ENCODE measurements at places on chromosomes 5 and 9.

- DNase-seq, result no peak
These were observed 209.0 kb downstream of the CWC27 start for GRCh38 chr5:64977779-64978178.

GRCh38 chr9:133920471-133920870, 71.7 kb downstream of the VAV2 start:
- no peak for DNase-seq

DNA sequence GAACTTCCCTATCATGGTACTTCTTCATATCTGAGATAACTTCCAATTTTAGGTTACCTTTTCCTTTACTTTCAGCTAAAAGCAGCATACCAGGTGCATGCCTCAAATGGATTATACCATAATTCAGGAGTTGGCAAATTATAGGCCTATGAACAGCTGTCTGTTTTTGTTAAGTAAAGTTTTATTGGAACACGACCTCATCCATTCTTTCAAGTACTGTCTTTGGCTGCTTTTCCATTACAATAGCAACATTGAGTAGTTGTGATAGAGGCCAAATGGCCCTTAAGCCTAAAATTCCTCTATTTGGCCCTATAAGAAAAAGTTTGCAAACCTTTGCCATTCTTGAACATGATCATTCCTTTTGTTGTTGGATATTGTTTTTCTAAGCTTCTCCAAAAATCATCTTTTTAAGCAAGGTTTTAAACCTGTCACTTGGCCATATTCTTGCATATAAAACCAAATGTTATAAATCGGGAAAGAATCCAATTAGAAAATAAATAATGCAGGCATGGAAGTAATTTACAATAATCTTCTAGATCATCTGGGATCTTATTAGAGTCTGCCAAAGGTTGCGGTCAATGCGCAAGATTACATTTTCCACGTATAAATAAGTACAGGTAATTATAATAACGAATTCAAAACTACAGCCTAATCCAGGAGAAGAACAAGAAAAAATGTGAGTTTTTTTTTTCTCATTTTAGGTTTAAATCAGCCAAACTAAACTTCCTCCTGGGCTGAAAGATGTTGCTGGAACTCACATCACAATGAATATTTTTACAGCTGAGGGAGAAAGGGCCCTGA, 226.5 kb upstream of the ANKRD55 start:
- DNase-seq, result no peak

DNA sequence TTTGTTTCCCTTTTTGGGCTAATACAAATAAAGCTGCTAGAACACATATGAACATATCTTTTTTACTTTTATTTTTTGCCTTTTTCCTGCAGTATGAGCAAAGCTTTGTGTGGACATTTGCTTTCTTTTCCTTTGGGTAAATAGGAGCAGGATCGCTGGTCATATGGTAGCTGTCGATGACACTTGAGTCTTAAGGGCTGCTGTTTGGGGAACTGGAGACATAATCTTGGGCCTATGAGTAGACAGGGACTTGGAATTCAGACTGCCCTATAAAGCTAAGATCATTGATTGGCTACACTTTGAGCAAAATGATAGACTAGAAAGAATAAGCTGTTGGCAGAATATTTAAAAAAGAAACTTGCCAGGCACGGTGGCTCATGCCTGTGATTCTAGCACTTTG, 60.9 kb upstream of the ABL1 start:
- no peak for DNase-seq

GRCh38 chr5:147578228-147579024, 68.6 kb upstream of the DPYSL3 start:
- DNase-seq, result no peak

DNA sequence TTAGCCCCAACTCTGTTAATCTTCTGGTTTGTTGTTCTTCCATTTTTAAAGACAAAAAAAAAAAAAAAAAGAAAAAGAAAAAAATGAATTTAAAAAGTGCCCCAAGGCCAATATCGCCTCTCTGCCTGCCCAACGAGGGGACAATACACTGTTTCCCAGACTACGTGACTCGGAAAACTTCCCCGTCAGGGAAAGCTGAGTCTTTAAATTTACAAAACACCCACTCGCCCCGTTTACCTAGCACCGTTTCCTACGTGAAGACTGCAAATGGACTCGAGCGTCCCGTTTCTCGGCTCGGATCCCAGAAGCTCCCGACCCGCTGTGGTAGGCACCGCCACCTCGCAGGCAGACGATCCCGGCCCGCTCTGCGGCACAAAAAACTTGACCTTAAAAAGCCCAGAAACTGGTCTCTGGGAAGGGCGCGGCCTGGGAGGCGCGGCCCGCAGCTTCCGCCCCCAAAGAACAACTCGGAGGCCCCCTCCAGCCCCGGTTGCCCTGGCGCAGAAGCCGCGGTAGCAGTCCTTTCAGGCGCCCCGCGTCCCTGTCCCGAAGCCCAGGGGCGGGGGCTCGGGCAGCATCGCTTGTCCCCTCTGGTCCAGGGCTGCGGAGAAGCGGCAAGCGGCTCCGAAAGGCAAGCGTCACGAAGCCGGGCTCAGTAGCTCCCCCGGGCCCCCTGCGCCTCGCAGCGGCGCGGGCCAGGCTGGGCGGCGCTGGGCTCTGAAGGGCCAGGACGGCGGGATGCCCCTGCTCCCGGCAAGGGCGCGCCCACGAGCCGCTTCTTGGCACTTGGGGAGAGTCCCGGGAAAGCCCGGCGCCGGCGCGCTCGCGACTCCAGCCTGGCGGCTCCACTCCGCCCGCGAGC, at the start of gene GCNT4:
GCNT4 (minus strand) TSS at position 367 of the 862 bp plus-strand sequence. CDS start 22,521 bp downstream, outside the sequence.
- DNase-seq, result peak; percentile 38

DNA sequence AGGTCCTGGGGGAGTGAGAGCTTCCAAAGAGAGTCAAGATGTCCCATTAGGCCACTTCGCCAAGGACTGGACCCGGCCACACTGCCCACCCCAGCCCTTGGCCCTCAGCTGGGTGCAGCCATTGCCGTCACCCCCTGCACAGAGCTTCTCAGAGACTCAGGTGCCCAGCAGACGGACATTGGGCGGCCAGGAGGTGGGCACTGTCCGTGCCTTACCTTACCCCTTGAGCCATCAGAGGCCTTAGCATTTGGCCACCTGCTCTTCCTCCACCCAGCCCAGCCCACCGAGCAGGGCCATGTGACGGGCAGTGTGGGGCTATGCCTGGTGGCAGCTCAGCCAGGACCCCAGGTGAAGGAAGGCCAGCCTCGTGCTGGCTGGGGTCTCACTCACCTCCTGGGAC, 3.3 kb upstream of the DNLZ start:
- no peak for DNase-seq

- peak; percentile 28 for DNase-seq
These were observed 145.3 kb upstream of the SMARCA2 start for GRCh38 chr9:1869843-1870242.

GRCh38 chr5:78747055-78747454, 98.5 kb upstream of the LHFPL2 start:
- DNase-seq, result no peak

- no peak for DNase-seq
These were observed 34.4 kb downstream of the GSN start for GRCh38 chr9:121302341-121302740.

DNA sequence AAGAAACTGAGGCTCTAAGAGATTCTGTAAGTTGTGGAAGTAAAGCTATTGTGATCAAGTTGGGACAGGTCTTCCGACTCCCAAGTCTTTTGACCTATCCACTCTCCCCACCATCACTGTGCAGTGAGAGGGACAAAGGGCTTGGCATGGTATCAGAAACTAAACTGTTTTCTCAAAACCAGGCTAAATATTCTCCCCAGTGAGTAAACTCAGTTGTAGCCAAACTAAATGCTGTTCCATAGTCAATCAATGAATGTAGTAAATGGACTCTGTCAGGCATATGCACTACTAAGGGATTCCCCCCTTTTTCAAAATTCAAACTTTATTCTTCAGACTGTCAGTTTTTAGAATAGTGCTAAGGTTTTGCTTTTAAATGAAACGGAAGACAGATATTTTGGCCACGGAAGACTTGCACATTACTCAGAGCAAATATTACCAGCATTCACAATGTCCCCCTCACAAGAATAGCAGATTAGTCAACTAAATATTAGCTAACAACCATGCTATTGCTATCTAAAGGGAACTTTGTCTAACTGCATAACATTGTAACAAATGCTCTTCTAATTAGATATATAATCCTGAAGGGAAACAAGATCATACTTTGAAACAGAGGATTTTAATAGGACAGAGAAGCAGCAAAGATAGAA, 7.1 kb downstream of the PRKAA1 start:
- DNase-seq, result no peak

GRCh38 chr5:101084353-101084752, 181.3 kb upstream of the ST8SIA4 start:
- no peak for DNase-seq

DNA sequence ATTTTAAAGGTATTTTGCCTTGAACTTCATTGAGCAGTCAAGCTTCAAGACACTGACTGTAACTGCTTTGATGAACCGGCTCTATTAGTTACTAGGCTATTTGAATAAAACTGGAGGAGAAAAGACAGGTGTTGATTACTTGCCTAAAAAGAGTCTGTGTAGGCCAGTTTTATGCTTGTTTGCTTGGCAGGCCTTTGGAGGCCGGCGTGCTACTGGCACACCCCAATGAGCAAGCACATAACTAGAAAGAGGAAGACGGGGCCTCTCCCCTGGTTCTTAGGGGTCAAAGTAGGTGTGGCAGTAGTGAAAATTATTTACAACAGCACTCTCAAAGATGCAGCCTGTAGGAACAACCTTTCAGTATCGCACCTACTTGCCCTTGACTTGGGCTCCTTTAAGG, 2.1 kb upstream of the ZFR start:
- DNase-seq, result no peak

- no peak for DNase-seq
These were observed 58.3 kb upstream of the ANKRD33B start for GRCh38 chr5:10505517-10506095.

DNA sequence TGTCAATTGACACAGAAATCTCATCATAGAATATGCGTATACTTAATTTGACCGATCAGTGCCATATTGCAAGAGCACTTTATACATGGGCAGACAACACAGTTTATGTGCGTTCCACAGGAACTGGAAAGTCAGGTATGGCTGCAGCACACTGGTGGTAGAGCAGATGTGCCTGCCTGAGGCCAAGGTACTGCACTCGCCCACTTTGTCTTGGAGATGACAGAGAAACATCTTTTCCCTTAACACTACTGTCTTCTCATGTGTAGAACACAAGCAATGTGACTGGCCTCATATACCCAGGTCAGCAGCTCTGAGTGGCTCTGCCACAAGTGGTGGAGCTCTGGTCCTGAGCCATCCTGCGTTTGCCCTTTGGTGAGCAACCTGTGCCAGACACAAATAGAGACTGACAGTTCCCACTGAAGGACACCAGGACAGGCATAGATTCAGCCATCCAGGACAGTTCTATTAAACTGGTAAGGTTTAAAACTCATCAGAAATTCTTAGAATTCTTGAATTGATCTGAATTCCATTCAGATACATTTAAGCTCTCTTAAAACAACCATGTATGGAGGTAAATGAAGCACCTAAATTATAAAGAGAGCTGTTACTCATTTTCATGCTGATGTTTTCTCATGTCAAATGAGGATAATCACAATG, 21.0 kb upstream of the PPP2CA start:
- no peak for DNase-seq

DNA sequence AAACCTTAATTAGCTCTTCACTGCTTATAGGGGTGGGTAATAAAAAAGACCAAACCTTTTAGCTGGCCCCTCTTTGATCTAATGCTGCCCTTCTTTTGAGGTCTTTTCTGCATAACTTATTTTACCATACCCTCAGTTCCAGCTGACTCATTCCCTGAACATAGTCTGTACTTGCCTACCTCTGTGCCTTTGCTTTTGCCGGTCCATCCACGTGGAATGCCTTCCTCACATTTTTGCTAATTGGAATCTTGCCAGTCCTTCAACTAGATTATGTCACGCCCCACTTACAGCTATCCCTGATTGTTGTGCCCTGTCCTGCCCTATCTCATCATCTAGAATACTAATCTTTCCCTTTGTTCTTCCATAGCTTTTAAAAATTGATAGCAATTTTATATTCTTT, 44.2 kb downstream of the FAF2 start:
- DNase-seq, result no peak

DNA sequence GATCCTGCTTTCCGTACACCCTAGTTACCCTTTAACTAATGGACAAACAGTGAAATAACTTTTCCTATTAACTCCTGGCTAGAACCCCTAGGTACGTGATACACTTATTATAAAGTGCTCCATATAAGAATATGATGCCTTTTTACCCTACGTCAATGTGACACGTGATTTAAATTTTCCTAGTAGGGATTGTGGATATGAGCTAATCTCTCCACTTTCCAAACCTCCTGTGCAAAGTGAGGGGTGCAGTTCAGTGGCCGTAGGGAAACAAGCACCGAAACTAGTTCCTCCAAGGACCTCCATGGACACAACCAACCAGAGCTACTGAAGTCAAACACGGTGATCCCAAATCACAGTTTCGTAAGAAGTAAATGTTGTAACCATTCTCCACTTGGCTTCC, 19.3 kb downstream of the NFIB start:
- DNase-seq, result no peak

- DNase-seq, result no peak
These were observed 42.5 kb upstream of the MELK start for GRCh38 chr9:36530224-36530623.

DNA sequence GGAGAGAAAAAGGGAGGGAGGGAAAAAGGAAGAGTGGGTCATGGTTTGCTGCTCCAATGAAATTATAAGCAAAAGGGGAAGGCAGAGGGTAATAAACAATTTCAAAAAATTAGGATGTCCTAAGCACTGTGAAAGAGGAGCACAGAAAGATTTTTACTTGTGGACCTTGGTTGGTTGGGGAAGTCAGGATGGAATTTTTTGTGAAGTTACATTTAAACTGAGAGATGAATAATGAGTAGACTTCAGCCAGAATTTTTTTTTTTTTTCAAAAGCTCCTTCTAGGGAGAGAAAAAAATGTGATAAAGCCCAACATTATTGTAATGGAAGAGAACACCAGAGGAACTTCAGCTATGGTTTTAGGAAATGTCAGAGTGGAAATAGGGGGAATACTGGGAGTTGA, 515.9 kb upstream of the PAPPA start:
- DNase-seq, result no peak

All from activated naive CD4-positive, alpha-beta T cell treated with Interleukin-2 at 50 U/mL for 16 hours (primary cell).